Tibial nerve (tissue), 4 donors: ENCODE measurements at places on chromosomes 7 and 10.

DNA sequence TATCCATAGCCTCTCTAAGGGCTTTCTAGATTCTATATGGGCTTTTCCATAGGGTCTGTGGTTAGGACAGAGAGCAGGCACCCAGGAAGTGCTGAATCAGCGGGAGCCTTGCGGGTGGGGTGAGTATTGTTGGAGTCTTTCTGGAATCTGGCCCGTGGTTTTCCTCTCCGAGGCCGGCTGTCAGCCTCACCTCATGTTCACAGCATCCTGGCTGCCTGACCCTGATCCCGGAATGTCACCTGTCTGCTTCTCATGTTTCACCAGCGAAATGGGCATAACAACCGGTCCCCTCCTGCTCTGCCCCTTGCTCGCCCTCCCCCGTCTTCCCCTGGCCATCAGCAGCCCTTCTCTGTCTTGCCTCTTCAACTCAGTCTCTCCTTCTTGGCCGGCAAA is 36.5 kb downstream of the DDIT4 start:
- no peak for DNase-seq

DNA sequence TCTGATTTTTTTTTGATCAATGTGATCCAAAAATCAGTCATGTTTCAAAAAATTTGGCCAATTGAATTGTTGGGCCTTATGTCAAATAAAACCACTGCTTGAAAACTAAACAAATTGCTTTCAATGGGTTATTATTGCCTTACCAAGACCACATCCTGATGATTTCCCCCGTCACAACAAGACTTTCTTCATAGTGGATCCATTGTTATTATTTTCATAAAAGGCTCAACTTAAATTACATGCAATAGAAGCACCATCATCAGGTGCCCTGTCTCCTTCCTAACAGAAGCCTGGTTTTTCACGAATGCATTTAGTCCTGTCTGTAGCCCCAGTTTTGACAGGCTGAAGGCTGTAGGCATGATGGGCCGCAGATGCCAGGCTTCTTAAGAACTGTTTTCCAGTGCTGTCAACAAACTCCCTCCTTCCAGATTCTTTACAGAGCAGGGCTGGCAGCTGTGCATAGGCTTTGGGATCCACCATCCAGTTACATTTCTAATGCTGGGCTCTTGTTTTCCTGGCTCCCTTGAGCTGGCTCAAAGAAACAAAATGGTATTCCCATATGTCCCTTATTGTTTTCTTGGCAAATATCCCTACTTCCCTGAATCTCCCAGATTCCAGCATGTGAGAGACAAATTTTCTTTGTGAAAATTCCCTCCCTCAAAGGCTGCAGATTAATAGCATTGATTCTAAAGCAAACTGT is 302.0 kb downstream of the TWIST1 start:
- DNase-seq: no peak

- no peak for DNase-seq
These were observed 406.1 kb downstream of the MDFIC start for GRCh38 chr7:115328018-115328417.

DNA sequence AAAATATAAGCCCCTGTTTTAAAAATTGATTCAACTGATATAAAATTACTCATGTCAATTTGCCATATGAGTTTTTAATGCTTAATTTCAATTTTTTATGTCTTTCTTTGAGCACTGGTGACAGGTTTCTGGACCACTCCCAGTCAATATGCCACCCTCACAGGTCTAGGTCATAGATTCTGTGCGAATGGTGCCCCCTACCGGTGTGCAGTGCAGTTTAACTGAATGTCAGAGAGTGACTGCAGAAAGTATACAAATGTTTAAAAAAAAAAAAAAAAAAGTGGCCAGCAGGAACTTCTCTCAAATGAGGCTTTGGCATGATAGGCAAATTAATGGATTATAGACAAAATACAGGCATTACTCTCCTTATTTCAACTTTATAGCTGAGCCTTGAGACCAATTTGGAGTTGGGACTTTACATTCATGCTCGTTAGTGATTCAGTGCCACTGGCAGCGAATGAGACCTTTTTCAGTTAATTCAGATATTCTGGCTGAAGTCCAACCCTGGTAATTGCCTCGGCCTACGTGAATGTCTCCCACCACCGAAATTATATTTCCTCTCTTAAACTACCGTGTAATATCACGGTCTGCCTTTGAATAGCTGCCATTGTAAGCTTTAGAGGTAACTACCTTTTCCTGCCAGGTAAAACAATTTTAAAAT is 427.6 kb downstream of the PHTF2 start:
- no peak for DNase-seq

GRCh38 chr10:117163954-117164548 is 26.0 kb upstream of the VAX1 start:
- DNase-seq: no peak

- peak; percentile 18 for DNase-seq
These were observed 69.9 kb downstream of the FAM204A start for GRCh38 chr10:118272149-118272721.

GRCh38 chr7:22681852-22682657 is 44.9 kb upstream of the IL6 start:
- no peak for DNase-seq

DNA sequence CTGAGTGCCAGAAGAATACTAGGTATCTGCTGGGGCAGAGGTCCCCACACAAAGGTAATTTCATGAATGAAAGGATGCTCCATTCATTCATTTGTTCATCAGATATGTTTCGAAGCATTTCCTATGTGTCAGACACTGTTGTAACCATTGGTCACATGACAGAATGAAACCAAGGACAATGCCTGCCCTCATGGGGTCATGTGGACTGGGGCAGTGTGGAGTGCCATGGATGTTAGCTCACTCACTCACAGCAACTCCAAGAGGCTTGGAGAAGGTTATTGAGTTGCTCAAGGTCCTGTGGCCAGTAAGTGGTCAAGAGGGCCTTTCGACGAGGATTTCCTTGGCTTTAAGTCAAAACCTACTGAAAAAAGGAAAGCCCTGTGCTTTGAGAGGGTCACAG is 223.5 kb downstream of the ARHGAP12 start:
- DNase-seq: no peak

GRCh38 chr10:132572545-132572937 is 35.0 kb downstream of the INPP5A start:
- DNase-seq: no peak

- DNase-seq: no peak
These were observed 86.3 kb downstream of the PALS2 start for GRCh38 chr7:24659505-24659904.

- no peak for DNase-seq
These were observed 40.8 kb downstream of the RBM33 start for GRCh38 chr7:155685070-155685790.

DNA sequence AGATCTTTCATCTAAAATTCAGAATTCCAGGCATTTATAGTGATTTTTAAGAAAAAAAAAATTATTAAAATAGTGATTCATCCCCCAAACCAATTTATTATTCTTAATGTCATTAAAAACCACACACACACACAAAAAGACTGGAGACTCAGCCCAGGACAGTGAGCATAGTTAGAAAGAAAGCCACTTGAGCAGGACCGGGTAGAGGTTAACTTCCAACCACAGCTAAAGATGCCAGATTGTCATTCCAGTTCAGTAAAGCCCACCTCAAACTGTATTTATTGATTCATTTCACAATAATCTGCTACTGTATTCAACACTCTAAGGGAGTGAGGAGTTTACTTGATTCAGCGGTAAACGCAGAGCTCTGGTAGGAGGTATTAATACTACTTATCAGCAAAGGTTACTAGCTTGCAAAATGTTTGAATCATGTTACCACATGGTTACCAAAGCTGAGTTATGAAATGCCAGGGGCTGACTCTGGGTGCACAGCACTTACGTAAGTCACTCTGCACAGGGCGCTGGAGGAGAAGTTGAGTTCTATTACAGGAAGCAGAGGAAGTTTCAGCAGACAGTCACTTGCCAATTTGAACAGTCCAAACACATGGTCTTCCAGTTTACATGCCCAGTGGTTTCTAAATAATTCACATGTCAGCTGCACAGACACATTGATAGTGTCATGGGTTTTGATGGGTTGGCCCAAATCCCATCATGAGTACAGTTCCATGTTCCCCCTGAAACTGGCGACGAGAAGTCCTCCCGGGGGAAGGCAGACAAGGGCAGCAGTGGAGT is 64.6 kb downstream of the KLF6 start:
- DNase-seq: no peak

- no peak for DNase-seq
These were observed 38.2 kb downstream of the PAPOLB start for GRCh38 chr7:4823441-4824119.

GRCh38 chr10:69228151-69228550 is 8.0 kb downstream of the HKDC1 start:
- no peak for DNase-seq

DNA sequence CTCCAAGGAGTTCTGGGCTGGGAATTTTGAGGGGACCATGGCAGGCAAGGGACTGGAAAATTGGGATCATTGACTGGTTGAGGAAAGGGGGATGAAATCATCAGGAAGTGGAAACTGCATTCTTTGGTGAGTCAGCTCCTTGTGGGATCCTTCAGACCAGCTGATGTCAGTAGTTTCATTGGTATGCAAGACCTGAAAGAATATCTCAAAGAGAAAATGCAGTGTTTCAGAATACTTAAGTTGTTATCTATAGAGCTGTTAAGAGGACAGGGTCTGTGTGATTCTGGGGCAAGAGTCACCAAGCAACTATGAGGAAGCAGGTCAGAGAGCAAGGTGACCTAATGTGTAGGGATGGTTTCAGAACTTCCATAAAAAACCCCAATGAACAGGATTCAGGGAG is 595.9 kb upstream of the AUTS2 start:
- no peak for DNase-seq

DNA sequence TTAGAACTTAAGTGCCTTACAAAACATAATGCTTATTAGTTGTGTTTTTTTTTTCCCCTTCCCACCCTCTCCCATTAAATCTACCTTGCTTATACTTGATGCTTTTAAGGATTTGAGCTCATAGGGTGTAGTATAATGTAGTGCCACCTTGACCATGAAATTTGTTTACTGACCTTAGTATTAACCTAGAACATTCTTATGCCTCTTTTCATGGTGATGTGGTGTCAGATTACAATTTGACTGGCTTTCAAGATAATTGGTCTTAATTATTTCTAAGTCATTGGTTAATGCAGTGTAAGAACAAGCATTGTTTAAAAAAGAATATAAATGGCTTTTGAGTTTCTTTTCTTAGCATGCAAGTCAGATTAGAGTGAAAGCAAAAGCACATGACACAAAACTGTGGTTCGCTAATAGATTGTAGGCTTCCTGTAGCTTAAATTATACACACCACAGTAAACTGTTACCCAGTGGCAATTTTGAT is 61.8 kb downstream of the ADD3 start:
- DNase-seq: no peak

DNA sequence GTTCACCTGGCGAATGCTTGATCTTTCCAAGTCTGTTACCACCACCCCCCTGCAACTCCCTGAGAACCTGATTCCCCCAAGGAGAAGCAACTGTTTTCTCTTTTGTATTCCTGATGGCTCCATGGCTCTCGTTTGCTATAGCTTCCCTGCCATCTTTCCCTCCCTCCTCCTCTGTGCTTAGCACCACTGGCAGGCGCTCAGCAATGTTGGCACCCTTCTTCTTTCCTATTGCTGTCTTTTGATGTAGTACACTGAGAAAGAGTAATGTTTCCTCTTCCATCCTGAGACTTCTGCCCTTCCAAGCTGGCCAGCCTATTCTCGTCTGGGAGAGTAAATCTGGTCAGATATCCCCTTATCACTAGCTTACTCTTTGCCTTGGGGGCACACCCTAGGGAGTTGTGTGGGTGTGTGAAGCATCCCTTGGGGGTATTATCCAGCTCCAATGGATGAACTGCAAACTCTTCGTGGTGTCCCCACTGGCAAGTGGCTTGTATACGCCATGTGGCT is 74.0 kb downstream of the BMPER start:
- DNase-seq: no peak

DNA sequence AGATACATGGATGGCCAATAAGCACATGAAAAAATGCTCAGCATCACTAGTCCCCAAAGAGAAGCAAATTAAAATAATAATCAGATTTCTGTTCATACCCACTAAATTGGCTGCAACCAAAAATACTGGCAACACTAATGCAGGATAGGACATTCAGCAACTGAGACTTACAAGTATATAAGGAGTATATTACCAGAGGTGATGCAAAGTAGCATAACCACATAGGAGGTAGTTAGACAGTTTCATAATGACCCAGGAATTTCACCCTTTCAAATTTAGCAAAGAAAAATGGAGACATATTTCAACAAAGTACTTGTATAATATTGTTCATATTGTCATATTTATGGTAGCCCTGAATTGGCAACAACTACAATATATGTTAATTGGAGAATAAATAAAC is 727.8 kb downstream of the GRID1 start:
- DNase-seq: no peak

DNA sequence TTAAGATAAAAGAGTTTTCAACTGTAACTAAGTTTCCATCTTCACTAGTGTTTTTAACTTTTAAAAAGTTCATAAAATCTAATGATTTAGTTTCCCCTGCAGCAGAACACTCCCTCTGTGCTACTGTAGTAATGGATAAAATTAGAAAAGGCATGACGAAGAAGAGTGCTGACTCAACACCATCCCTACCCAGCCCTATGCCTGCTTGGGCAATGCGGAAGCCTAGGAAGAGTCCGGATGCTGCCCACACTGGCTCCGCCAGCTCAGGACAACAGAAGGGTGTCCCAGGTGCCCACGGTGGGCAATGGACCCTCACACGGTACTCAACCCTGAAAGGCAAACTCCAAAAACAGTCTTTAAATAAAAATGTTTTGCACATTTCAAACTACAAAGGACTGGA is 118.2 kb downstream of the LARP4B start:
- no peak for DNase-seq

- DNase-seq: no peak
These were observed 267.1 kb downstream of the ARL4A start for GRCh38 chr7:12954380-12955033.
